ENCODE measurements at places on chromosomes 6 and 20.

GRCh38 chr6:153698001-153698400 is 341.0 kb upstream of the OPRM1 start:
- H3K27ac ChIP-seq, result no peak overlapping the region
- DNase-seq, result no peak
- no peaks in the 10 kb centered on the region for H3K27me3 ChIP-seq
- H3K4me3 ChIP-seq, result no peak overlapping the region

DNA sequence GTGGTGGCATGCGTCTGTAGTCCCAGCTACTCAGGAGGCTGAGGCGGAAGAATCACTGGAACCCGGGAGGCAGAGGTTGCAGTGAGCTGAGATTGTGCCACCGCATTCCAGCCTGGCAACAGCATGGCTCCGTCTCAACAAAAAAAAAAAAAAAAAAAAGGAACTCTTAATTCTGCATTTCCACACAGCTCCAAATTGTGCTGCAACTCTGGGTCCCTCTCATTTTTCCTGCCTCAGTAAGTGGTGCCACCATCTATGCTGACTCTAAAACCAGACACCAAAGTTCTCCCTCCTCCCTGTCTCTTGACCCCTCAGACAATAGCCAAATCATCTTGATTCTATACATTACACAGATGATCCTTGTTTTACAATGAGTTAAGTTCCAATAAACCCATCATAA is 133.9 kb downstream of the BTBD9 start:
- H3K4me1 ChIP-seq, result peaks cover 1% of the 10 kb centered on the region
- no peak overlapping the region for H3K4me3 ChIP-seq
- DNase-seq, result no peak

DNA sequence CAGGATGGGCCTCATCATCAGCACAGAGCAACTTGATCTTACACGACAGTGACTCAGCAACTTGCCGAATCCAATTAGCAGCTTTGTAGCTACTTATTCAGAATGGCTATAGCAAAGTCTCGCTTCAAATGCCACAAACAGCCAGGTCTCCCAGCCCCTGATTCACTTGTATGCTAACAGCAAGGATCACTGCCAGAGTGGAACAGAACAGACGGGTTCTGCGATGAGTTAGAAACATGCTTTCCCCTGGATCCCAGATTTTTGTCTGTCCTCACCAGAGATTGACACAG is 254.4 kb downstream of the NRN1 start:
- H3K27ac ChIP-seq, result no peak overlapping the region
- H3K36me3 ChIP-seq, result peaks cover 47% of the 10 kb centered on the region
- H3K27me3 ChIP-seq, result no peaks in the 10 kb centered on the region
- H3K4me1 ChIP-seq, result no peaks in the 10 kb centered on the region
- no peak overlapping the region for H3K4me3 ChIP-seq

DNA sequence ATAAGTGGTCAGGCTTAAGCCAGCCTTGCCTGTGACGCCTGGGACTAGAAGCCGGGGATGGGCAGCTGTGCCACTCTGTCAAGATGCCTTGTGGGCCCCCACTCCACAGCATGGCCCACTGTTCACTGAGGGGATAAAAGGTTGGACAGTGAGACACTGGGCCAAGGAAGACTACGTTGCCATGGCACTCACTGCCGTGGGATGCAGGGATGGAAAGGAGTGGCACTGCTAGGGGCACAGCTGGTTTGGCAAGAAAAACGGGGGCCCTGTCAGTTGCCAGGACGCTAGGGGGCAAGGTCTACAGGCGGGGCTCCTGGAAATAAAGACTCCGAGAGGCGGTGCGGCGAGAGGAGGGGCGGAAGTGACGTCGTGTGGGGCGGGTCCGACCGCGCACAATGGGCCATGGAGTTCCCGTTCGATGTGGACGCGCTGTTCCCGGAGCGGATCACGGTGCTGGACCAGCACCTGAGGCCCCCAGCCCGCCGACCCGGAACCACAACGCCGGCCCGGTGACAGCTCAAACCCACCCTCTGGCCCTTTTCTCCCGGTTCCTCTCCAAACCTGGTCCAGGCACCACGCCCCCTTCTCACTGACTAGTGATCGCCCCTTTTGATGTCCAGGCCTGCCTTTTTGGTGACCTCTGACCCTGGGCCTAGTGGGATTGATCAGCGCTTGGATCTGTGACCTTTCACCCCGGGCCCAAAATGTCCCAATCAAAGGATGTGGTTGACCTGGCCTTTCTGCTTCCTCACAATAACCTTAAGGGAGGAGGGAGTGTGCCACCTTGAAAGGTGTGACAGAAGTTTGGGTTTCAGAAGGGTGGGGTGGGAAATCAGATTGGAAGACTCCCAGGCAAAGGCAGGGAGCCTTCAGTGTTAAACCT is at the start of gene ATAT1:
TSS of gene ATAT1 (plus strand) at position 391 of the 883 bp plus-strand sequence.
- H3K27me3 ChIP-seq, result no peaks in the 10 kb centered on the region
- H3K4me3 ChIP-seq, result peak within 1 kb of the TSS; percentile 87
- peak; percentile 92 for DNase-seq
- peaks cover 86% of the 10 kb centered on the region for H3K36me3 ChIP-seq
- peaks cover 29% of the 10 kb centered on the region for H3K4me1 ChIP-seq
- peak within 1 kb of the TSS; percentile 94 for H3K27ac ChIP-seq

All from activated T-cell treated with anti-CD3 and anti-CD28 coated beads, Interleukin-2, amount 50 U/mL, for 24 hours (primary cell).